ENCODE measurements at places on chromosomes 5 and 9.

GRCh38 chr9:113129884-113130283, 20.9 kb upstream of the SLC31A2 start:
- no peak overlapping the region for H3K27ac ChIP-seq
- H3K4me3 ChIP-seq: no peak overlapping the region
- no peak for DNase-seq
- peaks cover 21% of the 10 kb centered on the region for H3K4me1 ChIP-seq
- H3K27me3 ChIP-seq: no peaks in the 10 kb centered on the region
- no peaks in the 10 kb centered on the region for H3K36me3 ChIP-seq

DNA sequence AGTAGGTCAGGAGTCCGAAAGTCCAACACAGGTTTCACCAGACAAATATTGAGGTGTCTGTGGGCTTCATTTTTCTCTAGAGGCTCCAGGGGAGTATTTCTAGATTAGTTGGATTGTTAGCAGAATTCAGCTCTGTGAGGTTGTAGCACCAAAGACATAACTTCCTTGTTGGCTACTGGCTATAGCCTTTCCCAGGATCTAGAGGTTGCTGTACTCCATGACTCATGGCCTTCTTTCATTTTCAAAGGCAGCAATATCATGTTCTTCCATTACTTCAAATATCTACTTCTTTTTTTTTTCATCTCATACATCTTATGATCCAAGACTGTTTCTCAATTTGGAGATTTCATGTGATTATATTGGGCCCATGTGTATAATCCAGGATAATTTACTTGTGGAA, 404.0 kb upstream of the FAM174A start:
- no peaks in the 10 kb centered on the region for H3K36me3 ChIP-seq
- H3K27ac ChIP-seq: no peak overlapping the region
- H3K4me1 ChIP-seq: no peaks in the 10 kb centered on the region
- H3K27me3 ChIP-seq: no peaks in the 10 kb centered on the region
- no peak overlapping the region for H3K4me3 ChIP-seq

- DNase-seq: no peak
- H3K36me3 ChIP-seq: no peaks in the 10 kb centered on the region
- H3K4me3 ChIP-seq: no peak overlapping the region
- H3K27ac ChIP-seq: no peak overlapping the region
Measured at GRCh38 chr9:16718296-16718695, 152.2 kb downstream of the BNC2 start.

DNA sequence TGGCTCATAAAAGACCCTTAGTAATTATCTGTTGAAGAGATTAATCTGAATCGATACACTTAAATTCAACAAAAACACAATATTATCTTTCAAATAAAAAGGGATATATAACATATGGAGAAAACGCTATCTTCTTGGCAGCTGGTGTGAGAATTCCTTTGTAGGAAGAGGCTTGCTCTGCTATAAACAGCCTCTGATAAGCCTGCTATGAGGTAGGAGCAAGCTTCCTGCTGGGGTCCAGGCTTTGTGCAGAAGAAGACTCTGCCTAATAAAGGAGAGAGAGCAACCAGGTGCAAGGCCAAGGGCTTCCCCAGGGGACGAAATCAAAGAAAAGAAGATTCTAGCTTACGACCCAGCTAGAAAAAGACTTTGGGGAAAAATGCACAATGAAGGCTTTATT, 43.3 kb upstream of the SSBP2 start:
- H3K36me3 ChIP-seq: no peaks in the 10 kb centered on the region
- H3K27me3 ChIP-seq: no peaks in the 10 kb centered on the region
- H3K27ac ChIP-seq: no peak overlapping the region
- no peak overlapping the region for H3K4me3 ChIP-seq
- H3K4me1 ChIP-seq: no peaks in the 10 kb centered on the region

DNA sequence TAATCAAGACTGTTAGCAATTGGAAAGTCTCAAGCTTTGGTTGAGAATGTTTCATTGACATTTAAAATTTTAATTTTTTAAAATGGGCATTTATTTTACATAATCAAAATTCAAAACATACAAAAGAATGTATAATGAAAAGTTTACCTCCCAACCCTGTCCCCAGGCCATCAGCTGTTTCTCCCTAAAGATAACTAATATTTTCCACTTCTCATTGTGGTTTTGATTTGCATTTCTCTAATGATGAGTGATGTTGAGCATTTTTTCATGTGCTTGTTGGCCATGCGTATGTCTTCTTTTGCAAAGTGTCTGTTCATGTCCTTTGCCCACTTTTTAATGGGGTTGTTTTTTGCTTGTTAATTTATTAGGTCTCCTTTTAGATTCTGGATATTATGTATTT, 11.4 kb upstream of the MACIR start:
- no peaks in the 10 kb centered on the region for H3K36me3 ChIP-seq
- DNase-seq: no peak
- no peak overlapping the region for H3K27ac ChIP-seq

- no peaks in the 10 kb centered on the region for H3K36me3 ChIP-seq
- H3K27ac ChIP-seq: no peak overlapping the region
- no peak for DNase-seq
- no peaks in the 10 kb centered on the region for H3K4me1 ChIP-seq
Measured at GRCh38 chr9:95406121-95406520, 88.6 kb upstream of the FANCC start.

DNA sequence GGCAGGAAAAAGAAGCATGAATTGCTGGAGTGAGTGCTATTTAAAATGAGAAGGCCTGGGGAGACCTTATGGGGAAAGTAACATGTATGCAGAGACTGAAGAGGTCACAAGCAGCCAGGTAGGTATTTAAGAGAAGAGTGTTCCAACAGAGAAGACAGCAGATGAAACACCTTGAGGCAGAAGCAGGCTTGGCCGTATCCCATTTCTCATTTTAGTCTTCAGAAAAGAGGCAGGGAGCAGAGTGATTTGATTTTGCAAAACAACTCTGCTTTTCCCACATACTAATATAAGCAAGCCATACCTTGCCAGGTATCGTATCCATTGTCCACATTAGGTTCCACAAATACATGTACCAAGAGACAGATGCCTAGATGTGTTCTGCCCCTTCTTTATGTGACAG, 244.3 kb downstream of the ASTN2 start:
- H3K4me3 ChIP-seq: no peak overlapping the region
- DNase-seq: no peak
- no peaks in the 10 kb centered on the region for H3K36me3 ChIP-seq
- H3K27ac ChIP-seq: no peak overlapping the region
- no peaks in the 10 kb centered on the region for H3K4me1 ChIP-seq

DNA sequence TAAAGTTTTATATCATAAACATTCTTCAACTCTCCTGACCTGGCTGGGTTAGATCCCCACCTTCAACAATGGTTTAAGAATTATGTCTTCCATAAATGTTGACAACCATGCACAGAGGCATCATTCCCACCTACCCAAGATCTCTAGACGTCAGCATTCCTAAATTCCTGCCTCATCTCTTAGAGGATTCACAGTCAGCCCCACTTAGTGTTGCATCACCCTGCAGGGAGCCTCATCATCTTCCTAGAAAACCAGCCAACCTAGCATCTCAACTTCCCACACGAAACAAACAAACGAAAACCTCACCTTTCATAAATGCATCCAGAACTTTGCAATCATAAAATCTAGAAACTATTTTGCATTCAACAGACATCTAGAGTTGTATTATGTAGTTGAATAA, 816.1 kb upstream of the C9orf72 start:
- no peak overlapping the region for H3K27ac ChIP-seq
- no peak overlapping the region for H3K4me3 ChIP-seq
- no peak for DNase-seq
- H3K4me1 ChIP-seq: no peaks in the 10 kb centered on the region
- H3K36me3 ChIP-seq: no peaks in the 10 kb centered on the region

- H3K4me3 ChIP-seq: no peak overlapping the region
- no peaks in the 10 kb centered on the region for H3K27me3 ChIP-seq
- H3K4me1 ChIP-seq: no peaks in the 10 kb centered on the region
- no peaks in the 10 kb centered on the region for H3K36me3 ChIP-seq
- no peak for DNase-seq
- no peak overlapping the region for H3K27ac ChIP-seq
Measured at GRCh38 chr5:167798448-167798847, 493.0 kb upstream of the WWC1 start.

- H3K36me3 ChIP-seq: no peaks in the 10 kb centered on the region
- H3K4me3 ChIP-seq: no peak overlapping the region
- no peaks in the 10 kb centered on the region for H3K27me3 ChIP-seq
- H3K4me1 ChIP-seq: no peaks in the 10 kb centered on the region
- H3K27ac ChIP-seq: no peak overlapping the region
Measured at GRCh38 chr5:68519143-68519542, 303.6 kb downstream of the PIK3R1 start.

GRCh38 chr5:961002-961710, 47.4 kb upstream of the NKD2 start:
- H3K27ac ChIP-seq: no peak overlapping the region
- DNase-seq: no peak
- H3K27me3 ChIP-seq: peaks cover 28% of the 10 kb centered on the region
- H3K36me3 ChIP-seq: no peaks in the 10 kb centered on the region
- H3K4me1 ChIP-seq: peaks cover 38% of the 10 kb centered on the region

DNA sequence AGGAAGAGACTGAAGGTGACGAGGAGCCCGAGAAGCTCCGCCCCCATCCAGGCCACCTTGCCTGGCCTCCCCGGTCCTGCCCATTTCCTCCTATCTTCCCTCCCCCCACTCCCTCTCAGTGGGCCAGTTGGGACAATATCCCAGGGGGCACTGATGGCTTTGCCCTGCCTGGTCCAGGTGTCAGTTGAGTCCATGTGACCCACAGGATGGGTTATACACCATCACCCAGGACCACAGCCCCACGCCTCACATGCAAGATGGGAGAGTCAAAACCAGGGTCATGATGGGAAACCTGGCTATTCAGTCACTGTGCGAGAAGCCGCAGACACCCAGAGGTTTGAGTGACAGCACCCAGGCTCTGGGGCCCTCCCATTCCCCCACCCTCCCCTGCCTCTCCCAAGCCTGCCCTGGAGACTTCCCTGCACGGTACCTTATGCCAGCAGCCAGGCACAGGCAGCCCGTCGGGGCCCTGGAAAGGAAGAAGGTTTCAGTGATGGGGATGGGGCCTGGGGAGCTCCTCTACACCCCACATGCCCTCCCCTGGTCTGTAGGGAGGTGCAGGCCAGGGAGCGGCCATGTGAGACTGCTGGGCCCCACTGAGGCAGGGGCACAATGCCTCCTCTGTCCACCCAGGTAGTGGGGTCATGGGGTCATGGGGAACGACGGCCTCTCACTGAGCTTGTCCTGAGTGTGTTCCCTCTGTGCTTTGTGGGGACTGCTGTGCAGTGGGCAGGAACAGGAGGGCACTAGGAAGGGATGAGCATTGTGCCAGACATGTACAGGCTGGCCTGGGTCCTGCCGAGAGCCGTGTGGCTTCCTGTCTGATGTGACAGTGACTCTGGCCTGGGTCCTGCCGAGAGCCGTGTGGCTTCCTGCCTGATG, 6.3 kb upstream of the PHYKPL start:
- no peaks in the 10 kb centered on the region for H3K36me3 ChIP-seq
- no peak for DNase-seq
- H3K4me3 ChIP-seq: no peak overlapping the region
- H3K27ac ChIP-seq: no peak overlapping the region
- no peaks in the 10 kb centered on the region for H3K27me3 ChIP-seq

- no peaks in the 10 kb centered on the region for H3K27me3 ChIP-seq
- no peak overlapping the region for H3K27ac ChIP-seq
- H3K4me1 ChIP-seq: no peaks in the 10 kb centered on the region
- DNase-seq: no peak
Measured at GRCh38 chr5:159304961-159305595, 25.2 kb downstream of the IL12B start.

DNA sequence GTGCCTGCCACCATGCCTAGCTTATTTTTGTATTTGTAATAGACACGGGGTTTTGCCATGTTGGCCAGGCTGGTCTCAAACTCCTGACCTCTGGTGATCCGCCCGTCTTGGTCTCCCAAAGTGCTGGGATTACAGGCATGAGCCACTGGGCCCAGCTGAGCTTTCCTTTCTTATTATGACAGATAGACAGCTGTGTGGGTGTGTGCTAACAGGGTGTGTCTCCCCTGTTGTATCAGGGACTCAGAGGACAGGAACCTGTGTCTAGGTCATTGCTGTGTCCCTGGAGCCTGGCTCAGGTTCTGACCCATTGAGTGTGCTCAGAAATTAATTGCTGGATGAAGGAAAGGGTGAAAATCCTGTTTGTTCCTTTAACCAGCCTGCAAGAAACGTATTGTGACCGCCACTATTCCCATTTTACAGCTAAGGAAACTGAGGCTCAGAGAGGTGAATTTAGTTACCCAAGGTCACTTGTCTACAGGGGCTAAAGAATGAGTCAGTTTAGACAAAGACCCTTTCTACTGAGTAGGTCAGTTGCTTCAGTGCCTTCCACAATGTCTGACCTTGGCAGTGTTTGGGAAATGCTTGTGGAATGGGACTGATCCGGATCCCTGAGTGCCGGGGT, 16.8 kb downstream of the NCS1 start:
- H3K27me3 ChIP-seq: peaks cover 93% of the 10 kb centered on the region
- DNase-seq: no peak
- no peak overlapping the region for H3K4me3 ChIP-seq
- H3K27ac ChIP-seq: no peak overlapping the region

DNA sequence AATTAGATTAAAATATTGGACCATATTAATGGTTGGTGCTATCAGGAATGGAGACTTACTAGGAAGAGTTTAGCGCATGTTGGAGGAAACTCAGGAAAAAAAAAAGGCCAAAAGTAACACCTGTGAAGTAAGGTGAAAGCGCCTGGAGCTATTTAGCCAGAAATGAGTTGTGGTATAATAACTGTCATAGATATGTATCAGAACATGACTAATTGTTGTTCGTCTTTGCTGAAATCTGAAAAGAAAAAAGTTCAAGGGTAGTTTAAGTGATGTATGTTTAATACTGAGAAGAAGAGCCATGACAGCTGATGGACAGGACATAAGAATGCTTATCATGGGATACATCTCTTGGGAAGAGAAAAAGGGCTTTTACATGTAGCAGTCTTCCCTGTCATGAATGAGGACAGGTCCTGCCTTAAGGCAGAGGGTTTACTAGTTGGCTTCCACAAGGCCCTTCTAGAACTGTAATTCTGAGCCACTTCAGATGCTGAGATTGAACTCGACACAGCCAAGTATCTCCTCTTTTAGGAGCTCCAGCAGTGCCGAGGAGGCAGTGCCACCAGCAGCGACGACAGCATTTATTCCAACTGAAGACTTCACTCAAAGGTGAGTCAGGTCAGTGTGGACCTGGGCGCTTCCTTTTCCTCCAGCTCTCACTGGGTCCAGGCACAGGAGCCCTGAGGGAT, 940 bp upstream of the CAMK4 start:
- H3K36me3 ChIP-seq: no peaks in the 10 kb centered on the region
- peaks cover 8% of the 10 kb centered on the region for H3K4me1 ChIP-seq
- no peak overlapping the region for H3K4me3 ChIP-seq
- peaks cover 35% of the 10 kb centered on the region for H3K27me3 ChIP-seq

- H3K27ac ChIP-seq: no peak overlapping the region
- H3K36me3 ChIP-seq: no peaks in the 10 kb centered on the region
- DNase-seq: no peak
- no peak overlapping the region for H3K4me3 ChIP-seq
- no peaks in the 10 kb centered on the region for H3K27me3 ChIP-seq
Measured at GRCh38 chr5:137218896-137219295, 280.2 kb downstream of the SPOCK1 start.

Measured in MM.1S (cell line).